Osteoblast (primary cell): ENCODE measurements at places on chromosomes 6 and 20. TPM values are rescaled to one million over a fixed set of nuclear protein-coding genes. Genes with fewer than 3 reads are reported as not detected.
A peak's percentile ranks its signal among the peaks of the same experiment; 100 is the strongest.

Gene PACRG
- total RNA-seq, result 0.59 and 1.4 TPM in 2 replicates

Gene WFDC10B
- total RNA-seq, result not detected in 2 replicates

Gene PLN
- 0.36 and 0.59 TPM in 2 replicates for total RNA-seq

Gene VSX1
- not detected in 2 replicates for total RNA-seq

Gene KCNB1
- under 0.01 TPM in 2 replicates for total RNA-seq

Gene CARMIL1
- 24.5 and 25.7 TPM in 2 replicates for total RNA-seq

GRCh38 chr20:51128198-51128597 is 105.3 kb upstream of the KCNG1 start:
- no peak overlapping the region for H3K27ac ChIP-seq
- peaks cover 14% of the 10 kb centered on the region for H3K4me1 ChIP-seq
- H3K27me3 ChIP-seq, result no peaks in the 10 kb centered on the region
- H3K36me3 ChIP-seq, result no peaks in the 10 kb centered on the region
- peak; percentile 84 for DNase-seq
- no peak overlapping the region for H3K4me3 ChIP-seq

DNA sequence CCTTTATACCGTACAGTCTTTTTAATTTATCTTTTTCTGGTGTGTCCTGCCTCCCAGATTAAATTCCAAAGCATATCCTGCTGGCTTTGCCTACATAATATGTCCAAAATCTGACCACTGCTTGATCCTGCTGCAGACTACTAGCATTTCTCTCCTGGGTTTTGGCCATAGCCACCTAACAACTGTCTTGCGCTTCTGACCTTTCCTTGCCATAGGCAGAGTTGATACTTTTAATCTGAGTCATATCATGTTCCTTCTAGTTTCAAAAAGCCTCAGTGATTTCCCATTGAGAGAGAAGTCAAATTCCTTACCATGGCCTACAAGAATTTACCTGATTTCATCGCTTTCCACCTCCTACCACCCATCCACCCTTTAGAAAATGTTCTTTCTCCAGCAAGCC is 104.8 kb downstream of the BCKDHB start:
- no peak for DNase-seq
- no peak overlapping the region for H3K27ac ChIP-seq
- H3K27me3 ChIP-seq, result no peaks in the 10 kb centered on the region
- H3K4me1 ChIP-seq, result no peaks in the 10 kb centered on the region

DNA sequence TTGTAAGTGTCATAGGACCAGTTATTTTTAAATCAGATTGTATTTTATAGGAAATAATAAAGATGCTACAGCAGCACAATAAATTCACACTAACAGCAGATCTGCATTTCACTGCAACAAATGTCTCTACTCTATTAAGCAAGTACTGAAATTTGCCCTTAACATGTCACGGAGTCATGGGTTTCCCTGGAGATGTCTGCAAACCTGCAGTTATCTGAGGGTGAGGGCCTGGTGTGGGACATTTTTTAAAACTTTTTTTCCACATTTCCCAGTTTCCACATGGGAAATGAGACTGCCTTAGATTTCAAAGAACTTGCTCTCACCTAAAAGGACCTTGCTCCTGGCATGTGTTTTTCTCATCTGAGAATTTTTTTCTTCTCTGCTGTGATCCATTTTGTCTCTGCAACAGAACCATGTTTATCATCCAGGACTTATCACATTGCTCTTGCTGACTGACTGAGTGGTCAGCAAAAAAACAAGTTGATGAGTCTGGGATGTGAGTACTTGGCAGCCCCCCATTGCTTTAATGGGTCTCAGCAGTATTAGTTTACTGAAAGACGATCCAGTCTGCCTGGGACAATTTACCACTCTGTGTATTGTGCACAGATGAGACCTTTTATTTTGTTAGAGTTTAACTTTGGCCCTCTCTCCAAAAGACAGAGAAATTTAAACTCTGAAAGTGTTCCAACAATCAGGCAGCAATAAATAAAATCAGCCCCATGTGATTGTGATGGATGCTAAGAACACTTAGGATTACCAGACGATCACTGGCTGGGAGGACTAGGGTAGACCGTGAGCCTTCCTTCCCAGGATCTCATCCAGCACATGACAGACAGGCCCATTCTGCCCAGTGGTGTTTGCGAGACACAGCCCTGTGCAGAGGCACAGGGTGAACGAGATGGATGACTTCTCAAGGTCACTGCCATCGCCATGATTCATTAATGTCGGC is 268.8 kb downstream of the BTBD9 start:
- peaks cover 3% of the 10 kb centered on the region for H3K4me1 ChIP-seq
- H3K27me3 ChIP-seq, result no peaks in the 10 kb centered on the region
- H3K4me3 ChIP-seq, result no peak overlapping the region
- H3K36me3 ChIP-seq, result no peaks in the 10 kb centered on the region

GRCh38 chr20:25257130-25257529 is 9.2 kb downstream of the PYGB start:
- no peak overlapping the region for H3K4me3 ChIP-seq
- H3K27me3 ChIP-seq, result no peaks in the 10 kb centered on the region
- DNase-seq, result no peak
- peaks cover 24% of the 10 kb centered on the region for H3K4me1 ChIP-seq
- peaks cover 31% of the 10 kb centered on the region for H3K36me3 ChIP-seq

DNA sequence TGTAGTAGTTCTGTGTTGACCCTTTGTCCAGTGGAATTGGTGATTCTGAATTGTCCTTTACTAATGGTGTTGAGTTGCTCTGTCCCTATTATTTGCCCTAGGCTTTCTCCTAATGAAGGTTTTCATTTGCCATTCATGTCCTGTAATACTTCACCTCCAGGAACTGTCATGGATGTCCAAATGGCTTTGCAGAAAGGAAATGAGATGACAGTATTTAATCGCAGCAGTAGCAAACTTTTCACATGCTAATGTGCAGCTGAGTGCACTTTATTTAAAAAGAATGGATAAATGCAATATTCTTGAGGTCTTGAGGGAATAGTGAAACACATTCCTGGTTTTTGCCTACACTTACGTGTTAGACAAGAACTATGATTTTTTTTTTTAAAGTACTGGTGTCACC is 131.4 kb downstream of the SULF2 start:
- no peak overlapping the region for H3K4me3 ChIP-seq
- no peak overlapping the region for H3K27ac ChIP-seq
- H3K27me3 ChIP-seq, result no peaks in the 10 kb centered on the region

DNA sequence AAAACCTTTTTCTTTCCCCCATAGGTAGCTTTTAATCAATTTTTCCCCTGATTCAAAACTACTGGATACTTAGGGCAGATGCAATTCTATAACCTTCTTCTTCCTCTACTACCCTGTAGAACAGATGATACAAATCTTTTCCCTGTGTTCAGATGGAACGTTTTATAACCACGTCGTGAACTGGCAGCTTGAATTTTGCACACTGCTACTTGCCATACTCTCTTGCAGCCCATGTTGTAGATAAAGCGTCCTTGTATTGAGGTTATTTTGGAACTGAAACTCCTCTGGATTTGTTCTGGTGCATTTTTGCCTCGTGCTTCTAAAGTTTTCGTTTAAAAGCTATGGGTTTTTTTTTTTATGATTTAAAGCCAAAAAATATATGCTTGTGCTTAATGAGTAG is 440.2 kb downstream of the RFPL4B start:
- H3K27ac ChIP-seq, result no peak overlapping the region
- H3K4me3 ChIP-seq, result no peak overlapping the region
- no peaks in the 10 kb centered on the region for H3K36me3 ChIP-seq
- H3K27me3 ChIP-seq, result no peaks in the 10 kb centered on the region
- H3K4me1 ChIP-seq, result no peaks in the 10 kb centered on the region
- DNase-seq, result no peak

- H3K27me3 ChIP-seq, result no peaks in the 10 kb centered on the region
- no peak overlapping the region for H3K27ac ChIP-seq
- no peak for DNase-seq
- H3K4me1 ChIP-seq, result peaks cover 15% of the 10 kb centered on the region
- H3K36me3 ChIP-seq, result no peaks in the 10 kb centered on the region
- no peak overlapping the region for H3K4me3 ChIP-seq
Measured at GRCh38 chr6:152391179-152391880, 245.8 kb downstream of the SYNE1 start.

DNA sequence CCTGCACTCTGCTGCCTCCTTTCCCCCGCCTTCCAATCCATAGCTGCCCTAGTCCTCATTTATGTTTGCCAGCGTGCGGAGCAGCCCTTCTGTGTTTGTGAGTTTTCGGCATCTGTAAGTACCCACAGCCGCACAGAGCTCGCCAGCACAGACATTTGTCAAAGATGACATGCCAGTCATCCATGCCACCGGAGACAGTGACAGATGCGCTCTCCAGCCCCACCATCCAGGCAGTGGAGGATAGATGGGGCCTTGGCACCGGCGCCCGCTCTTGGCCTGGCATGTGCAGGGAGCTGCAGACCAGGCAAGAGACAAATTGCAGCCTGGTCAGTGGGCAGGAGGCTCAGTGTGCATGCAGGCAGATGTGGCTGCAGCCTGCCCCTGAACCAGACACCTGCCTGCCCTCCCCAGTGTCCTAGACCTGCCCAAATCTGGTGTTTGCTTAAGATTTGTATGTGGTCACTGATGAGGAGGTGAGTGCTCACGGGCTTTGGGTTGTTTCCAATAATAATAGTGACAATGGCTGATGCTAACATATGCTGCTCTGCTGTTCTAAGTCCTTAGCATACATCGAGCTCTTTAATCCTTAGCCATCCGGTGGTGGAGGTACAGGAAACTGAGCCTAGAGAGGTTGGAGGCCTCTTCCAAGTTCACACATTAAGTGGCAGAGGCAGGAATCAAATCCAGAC is 78.1 kb downstream of the UNC5CL start:
- H3K27ac ChIP-seq, result no peak overlapping the region
- H3K4me1 ChIP-seq, result peaks cover 17% of the 10 kb centered on the region
- H3K27me3 ChIP-seq, result no peaks in the 10 kb centered on the region
- DNase-seq, result no peak
- no peak overlapping the region for H3K4me3 ChIP-seq
- no peaks in the 10 kb centered on the region for H3K36me3 ChIP-seq

DNA sequence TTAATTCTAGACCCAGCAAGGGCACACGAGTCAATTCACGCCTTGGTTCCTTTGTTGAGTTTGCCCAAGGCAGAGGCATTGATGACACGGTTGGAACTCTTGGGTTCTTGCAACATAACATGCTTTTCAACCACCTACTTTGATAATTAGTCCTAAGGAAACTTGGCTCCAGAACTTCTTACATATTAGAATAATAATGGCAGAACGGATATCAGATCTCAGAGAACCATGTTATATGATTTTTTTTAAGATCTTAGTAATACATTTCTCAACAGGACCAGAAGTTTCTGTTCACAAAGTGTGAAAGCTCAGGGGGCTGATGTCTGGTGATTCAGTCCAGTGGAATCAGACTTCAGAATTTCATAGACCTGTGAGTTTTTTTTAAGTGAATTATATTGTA is 19.2 kb downstream of the SPTLC3 start:
- no peak overlapping the region for H3K4me3 ChIP-seq
- H3K4me1 ChIP-seq, result peaks cover 34% of the 10 kb centered on the region
- no peaks in the 10 kb centered on the region for H3K27me3 ChIP-seq
- H3K36me3 ChIP-seq, result no peaks in the 10 kb centered on the region

DNA sequence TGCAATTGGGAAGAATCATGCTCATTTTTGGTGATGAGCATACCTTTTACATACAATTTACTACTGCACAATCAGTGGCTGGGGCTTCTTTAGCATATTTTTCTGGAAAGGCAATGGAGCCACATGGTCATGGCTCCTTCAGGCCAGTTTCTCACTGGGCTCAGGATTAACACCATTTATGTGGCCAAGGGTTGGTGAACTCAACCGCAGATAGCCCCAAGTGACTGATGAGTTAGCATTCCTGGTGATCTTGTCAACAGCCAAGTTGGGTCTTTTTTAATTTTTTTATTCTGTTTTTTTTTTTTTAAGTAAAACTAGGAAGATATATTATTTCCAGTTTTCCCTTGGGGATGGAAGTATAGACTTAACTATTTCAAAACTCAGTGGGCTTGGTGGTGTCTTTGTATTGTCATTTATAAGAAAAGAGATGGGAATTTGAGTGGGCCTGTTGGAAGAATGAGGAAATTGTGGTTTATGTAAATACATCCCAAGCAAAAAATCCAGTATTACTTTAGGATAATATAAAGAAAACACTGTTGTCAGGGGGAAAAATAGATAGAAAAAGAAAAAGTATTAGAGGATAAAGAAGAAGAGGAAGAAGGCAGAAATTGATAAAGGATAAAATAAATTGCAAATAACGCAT is 397.4 kb downstream of the MAFB start:
- no peaks in the 10 kb centered on the region for H3K36me3 ChIP-seq
- peaks cover 6% of the 10 kb centered on the region for H3K4me1 ChIP-seq
- no peak overlapping the region for H3K4me3 ChIP-seq
- no peak overlapping the region for H3K27ac ChIP-seq
- H3K27me3 ChIP-seq, result peaks cover 3% of the 10 kb centered on the region

GRCh38 chr6:28696167-28696566 is 170.5 kb downstream of the GPX5 start:
- no peaks in the 10 kb centered on the region for H3K4me1 ChIP-seq
- no peak overlapping the region for H3K27ac ChIP-seq
- H3K4me3 ChIP-seq, result peak overlapping the region; percentile 62

DNA sequence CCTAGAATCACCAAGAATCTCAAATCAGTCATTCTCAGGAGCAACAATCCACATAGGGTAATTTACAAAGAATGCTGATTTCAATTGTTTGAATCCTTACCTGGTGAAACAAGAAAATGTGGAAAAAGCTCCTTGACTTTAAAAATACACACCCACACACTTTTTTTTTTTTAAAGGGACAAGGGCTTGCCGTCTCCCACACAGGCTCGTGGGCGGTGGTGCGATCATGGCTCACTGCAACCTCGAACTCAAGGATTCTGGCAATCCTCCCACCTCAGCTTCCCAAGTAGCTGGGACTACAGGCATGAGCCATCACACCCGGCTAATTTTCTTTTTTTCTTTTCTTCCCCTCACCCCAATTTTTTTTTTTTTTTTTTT is 30.7 kb downstream of the PARD6B start:
- H3K4me1 ChIP-seq, result peaks cover 25% of the 10 kb centered on the region
- H3K4me3 ChIP-seq, result no peak overlapping the region
- H3K27me3 ChIP-seq, result no peaks in the 10 kb centered on the region
- no peak for DNase-seq
- no peaks in the 10 kb centered on the region for H3K36me3 ChIP-seq

- peaks cover 9% of the 10 kb centered on the region for H3K4me1 ChIP-seq
- peak; percentile 97 for DNase-seq
- no peaks in the 10 kb centered on the region for H3K36me3 ChIP-seq
- H3K4me3 ChIP-seq, result no peak overlapping the region
- no peaks in the 10 kb centered on the region for H3K27me3 ChIP-seq
- peak overlapping the region; percentile 98 for H3K27ac ChIP-seq
Measured at GRCh38 chr20:5065879-5066383, 53.8 kb downstream of the PCNA start.

DNA sequence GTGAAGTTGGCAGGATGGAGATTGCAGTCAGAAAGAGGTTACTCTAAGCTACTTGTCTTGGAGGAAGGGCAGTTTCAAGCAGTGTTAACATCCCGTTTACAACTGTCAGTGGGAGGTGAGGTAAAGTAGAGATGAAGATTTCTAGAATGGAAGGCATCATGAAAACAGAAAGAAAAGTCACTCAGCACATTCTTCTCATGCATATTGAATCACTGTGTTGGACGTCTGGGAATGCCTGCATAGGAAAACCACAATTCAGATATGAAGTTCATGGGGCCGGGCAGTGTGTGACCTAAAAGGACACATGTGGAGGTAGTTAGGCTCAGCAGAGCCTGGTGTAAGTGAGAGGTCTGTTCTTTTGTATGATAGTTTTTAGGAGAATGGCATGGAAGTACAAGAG is 73.5 kb upstream of the LAMP5 start:
- no peaks in the 10 kb centered on the region for H3K4me1 ChIP-seq
- no peak overlapping the region for H3K4me3 ChIP-seq
